WTC11 (cell line): ENCODE measurements at places on chromosomes 13 and 19. TPM values are rescaled to one million over a fixed set of nuclear protein-coding genes. Genes with fewer than 3 reads are reported as not detected.
A peak's percentile ranks its signal among the peaks of the same experiment; 100 is the strongest.

- no peak for DNase-seq
Measured at GRCh38 chr13:46507981-46508380, 45.0 kb upstream of the LRCH1 start.

- no peak for DNase-seq
Measured at GRCh38 chr13:33799950-33800592, 17.9 kb upstream of the RFC3 start.

DNA sequence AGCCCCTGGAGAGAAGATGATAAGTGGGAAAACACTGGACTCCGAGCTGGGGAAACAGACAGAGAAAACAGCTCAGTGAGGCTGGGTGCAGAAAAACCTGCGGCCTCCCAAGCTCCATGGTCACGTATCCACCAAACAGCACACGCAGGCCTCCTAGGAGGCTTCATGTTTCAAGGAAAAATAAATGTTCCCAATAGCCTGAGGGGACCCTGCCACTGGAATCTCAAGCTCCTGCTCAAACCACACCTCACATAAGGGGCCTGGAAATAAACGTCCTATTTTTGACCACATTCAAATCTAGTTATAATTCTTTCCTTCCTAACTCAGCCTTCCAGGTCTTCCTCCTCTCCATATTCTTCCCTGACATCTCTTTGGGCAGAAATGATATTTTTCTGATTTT is 225.7 kb downstream of the ABCC4 start:
- DNase-seq = no peak

GRCh38 chr13:24842549-24843274 is 78.7 kb downstream of the RNF17 start:
- DNase-seq = no peak

GRCh38 chr13:45328661-45329111 is 12.3 kb downstream of the TPT1 start:
- DNase-seq = no peak

The WDR88 gene
- total RNA-seq = 0.28 TPM in 1 of 3 replicates, not detected in the others

DNA sequence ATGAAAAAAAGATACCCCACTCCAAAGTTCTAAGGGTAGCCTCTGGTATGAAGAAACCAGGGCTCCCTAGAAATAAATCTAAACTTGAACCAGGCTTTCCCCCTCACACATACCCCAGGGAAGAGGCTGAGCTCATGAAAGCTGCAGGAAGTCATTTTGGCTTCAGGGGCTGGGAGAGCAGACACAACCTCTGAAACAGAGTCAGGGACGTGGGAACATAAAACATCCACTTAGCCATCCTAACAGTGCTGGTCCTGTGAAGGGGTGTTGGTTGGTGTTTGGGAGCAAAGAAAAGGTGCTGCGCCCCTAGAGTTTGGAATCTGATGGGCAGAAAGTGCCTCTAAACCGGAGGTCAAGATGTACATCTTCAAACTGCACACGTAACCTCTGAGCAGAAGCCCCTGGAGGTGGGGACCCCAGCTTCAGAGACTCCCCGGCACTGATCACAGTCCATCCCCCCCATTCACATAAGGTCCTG is 15.8 kb downstream of the RAB3D start:
- DNase-seq = no peak

GRCh38 chr19:36850559-36851442 is at the start of gene ZNF345:
TSS of gene ZNF345 (plus strand) at chr19:36850876. CDS start at chr19:36876831, 25,955 bp downstream.
- peak; percentile 91 for DNase-seq

DNA sequence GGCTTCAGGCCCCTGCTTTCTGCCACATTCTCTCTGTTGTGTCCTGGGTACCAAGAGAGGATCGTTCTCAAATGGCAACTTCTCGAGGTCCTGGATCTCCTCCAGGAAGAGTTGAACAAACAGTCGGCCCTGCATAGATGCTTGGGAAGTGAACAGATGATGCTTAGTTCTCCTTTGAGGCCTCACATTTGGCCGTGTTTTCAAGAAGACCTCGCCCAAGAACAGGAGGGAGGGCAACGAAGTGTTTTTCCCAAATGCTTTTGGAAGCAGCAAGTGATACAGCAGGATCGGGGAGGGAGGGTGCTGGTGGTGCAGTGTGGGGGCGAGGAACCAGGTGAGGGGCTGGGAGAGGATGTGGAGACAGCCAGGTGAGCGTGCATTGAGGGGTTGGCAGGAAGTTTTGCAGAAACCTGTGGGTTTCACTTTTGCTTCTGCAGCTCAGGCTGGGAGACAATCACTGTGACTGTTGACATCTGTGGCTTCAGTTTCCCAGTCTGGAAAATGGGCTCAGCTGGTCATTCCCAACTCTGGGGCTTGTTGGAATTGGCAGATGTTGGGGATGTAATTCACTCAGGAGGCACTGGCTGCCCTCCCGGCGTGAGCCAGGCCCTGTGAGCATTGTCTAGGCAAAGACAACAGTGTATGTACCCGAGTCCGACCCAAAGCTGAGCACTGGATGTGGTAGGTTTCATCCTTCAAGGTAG is 21.6 kb downstream of the MAST3 start:
- no peak for DNase-seq

GRCh38 chr19:39792999-39793546 is 14.4 kb downstream of the LEUTX start:
- DNase-seq = peak; percentile 85

DNA sequence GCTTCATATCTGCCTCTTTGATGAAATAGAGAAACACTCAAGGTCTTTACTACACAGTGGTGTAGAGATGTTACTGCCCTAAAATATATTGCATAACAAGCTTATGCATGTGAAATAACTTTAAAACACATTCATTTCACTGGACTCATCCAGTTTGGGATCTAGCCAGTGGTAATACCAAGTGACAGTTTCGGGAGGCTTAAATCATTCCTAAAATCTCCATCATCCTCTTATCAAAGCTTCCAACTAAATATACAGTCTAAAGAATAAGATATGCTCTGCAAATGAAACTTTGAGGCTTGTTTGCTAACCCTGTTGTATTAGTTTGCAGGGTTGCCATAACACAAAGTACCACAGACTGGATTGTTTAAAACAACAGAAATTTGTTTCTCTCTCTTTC is 52.8 kb downstream of the THSD1 start:
- no peak for DNase-seq

DNA sequence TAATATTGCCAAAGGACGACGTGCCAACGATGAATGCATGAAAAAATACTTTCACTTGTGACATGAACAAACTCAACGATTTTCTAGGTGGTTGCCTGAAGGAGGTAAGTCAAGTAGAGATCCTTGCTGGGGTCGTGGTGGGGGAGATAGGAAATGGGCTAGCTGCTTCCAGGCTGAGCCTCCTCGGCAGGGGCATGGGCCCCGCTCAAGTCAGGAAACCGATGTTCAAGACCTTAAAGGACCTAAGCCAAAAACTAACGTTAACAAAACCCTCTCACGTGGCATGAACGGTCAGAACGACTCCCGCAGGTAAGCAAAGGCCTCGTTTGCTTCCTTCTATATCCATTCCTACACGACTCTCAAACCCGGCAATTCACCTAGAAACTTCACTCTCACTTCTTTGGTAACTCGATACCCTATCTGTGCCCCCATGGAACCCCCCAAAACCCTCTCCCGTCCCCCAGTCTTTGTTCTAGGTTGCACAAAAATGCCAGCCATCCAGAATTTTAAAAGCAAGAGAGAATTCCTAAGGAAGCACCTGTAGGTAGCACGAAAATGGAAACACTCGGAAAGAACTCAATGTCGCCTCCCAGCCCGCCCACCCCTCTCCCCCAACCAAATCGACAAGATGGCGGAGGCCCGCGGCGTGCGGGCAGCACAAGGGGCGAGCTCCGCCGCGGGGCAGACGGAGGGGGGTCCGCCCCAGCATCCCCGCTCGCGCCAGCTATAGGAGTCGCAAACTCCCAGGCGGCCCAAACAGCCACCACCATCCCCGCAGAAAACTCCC is 13.6 kb downstream of the ACP4 start:
- DNase-seq = peak; percentile 49

DNA sequence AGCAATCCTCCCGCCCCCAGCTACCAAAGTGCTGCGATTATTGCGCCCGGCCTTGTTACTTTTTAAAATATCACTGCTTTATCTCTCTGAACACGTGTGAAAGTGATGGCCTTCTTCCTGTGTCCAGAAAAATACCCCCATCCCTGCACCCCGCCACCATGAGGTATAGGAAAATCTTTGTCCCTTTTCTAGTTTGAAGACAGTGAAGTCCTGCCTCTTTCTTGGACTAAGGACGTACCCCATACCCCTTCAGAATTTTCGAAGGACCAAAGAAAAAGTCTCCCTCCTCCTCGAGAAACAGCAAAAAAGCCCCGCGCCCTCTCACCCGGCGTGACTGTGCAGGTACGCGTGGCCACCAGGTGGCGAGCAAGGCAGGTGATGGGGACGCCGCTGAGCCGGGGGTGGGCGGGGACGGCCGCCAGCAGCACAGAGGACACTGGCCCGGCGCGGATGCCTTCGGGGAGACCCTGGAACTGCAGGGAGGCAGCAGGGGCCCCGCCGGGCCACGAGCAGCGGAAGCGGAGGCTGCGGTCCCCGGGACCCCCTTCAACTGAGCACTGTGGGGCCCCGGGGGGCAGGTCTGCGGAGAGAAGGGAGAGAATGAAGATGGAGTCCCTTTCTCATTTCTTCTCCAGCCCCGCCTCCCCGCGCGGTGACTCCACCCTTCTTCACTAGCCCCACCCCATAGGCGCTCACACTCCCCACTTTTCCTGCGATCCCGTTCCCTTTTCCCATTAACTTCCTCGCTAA is 3.2 kb downstream of the VSIG10L start:
- peak; percentile 91 for DNase-seq

DNA sequence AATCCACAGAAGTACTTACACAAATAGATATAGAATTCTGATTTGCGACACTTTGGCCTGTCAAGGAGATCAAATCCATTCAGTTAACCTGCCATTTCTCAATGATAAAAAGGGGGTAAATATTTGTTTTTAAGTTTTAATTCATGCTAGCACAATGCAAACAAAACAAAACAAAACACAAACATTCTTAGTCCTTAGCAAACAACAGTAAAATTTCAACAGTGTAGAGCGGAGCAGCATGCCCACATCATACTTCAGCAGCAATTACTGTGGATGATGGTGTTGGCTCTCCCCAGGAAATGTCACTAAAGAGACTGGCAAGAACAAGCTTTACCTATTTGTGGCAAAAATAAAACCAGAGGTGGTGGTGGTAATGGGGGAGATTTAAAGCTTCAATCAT is 625.2 kb upstream of the PCDH20 start:
- no peak for DNase-seq

DNA sequence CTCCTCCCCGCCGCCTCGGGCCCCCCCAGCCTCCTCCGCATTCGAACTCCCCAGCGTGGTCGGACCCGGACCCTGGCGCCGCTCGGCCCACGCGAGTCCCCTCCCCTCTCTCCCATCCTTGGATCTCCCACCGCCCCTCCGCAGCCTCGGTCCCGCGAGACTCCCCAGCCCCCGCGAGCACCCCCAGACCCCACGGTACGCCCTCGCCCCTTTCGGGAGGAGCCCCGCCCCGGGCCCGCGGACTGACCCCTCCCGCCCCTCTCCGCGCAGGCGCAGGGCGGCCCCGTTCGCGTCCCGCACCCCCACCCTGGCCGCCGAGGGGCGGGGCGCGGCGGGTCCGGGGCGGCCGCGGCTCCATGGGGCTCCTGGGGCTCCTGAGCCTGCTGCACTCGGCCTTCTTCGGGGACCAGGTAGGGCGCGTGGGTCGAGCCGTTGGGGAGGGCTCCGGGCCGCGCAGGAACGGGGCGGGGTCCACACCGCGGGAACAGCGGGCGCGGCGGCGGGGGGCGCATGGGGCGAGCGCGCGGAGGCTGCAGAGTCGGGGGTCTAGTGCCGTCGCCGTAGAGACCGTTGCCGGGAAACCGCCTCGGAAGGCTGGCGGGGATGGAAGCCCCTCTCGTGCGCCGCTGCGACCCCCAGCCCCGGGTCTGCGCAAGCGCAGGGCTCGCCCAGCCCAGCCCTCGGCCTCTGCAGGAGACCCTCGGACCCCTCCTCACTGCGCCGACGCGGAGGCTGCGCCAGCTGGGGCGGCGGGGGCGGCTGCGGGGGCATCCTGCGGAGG is 3.8 kb upstream of the APC2 start:
- DNase-seq = peak; percentile 70

The GAPDHS gene
- 0.20 to 0.30 TPM in 2 of 3 replicates, not detected in the other for total RNA-seq

- no peak for DNase-seq
Measured at GRCh38 chr13:85095418-85096272, 703.6 kb downstream of the SLITRK6 start.

The ZNF418 gene
- 19.6 to 21.1 TPM (median 20.8 TPM) in 3 replicates for total RNA-seq

GRCh38 chr13:76854894-76855293 is 31.3 kb downstream of the KCTD12 start:
- DNase-seq = no peak

- peak; percentile 38 for DNase-seq
Measured at GRCh38 chr19:33194532-33194885, 379 bp downstream of the LRP3 start.

GRCh38 chr19:3830621-3831589 is 37.9 kb downstream of the ZFR2 start:
- no peak for DNase-seq

- no peak for DNase-seq
Measured at GRCh38 chr13:48478391-48478790, 54.5 kb downstream of the RCBTB2 start.

- DNase-seq = no peak
Measured at GRCh38 chr19:50300814-50301606, 28.2 kb downstream of the KCNC3 start.

The SPINT2 gene
- total RNA-seq = 335 to 400 TPM (median 358 TPM) in 3 replicates

The C19orf81 gene
- total RNA-seq = 22.4 to 24.5 TPM (median 22.9 TPM) in 3 replicates

GRCh38 chr19:40831502-40832430 is 18.5 kb downstream of the CYP2A6 start:
- DNase-seq = no peak

The RFX2 gene
- 3.4 to 4.6 TPM (median 4.2 TPM) in 3 replicates for total RNA-seq

The ATP4B gene
- total RNA-seq = not detected in 3 replicates

DNA sequence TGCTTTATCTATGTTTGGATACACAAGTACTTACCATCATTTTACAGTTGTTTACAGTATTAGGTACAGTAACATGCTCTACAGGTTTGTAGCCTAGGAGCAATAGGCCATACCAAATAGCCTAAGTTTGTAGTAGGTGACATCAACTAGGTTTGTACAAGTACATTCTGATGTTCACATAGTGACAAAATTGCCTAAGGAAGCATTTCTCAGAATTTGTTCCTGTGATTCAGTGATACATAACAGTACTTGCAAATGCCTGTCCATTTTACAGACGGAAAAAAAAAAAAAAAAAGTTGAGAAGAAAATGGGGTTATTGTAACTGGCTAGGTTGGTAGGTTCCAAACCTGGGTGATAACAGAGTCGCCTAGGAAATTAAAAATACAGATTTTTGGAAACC is 13.6 kb downstream of the UFM1 start:
- DNase-seq = no peak

The TEX26 gene
- total RNA-seq = not detected in 3 replicates

DNA sequence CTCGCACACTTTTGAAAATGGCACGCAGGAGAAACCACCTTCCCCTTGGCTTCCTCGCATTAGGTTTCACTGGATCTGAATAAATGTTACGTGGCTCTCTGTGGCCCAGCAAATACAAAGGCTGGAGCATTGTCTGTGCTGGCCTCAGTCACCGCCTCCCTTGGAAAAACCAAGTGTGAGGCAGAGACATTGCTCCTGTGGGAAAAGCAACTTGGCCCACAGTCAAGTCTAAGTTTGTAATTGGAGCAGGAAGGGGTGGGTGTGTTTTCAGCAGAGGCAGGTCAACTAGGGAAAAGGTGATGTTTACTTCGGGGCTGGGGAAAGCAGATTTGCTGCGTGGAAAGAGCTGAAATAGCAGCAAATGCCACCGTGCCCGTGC is 101.6 kb downstream of the IRS2 start:
- DNase-seq = no peak
